ENCODE measurements at places on chromosomes 7 and 10.
A peak's percentile ranks its signal among the peaks of the same experiment; 100 is the strongest.

DNA sequence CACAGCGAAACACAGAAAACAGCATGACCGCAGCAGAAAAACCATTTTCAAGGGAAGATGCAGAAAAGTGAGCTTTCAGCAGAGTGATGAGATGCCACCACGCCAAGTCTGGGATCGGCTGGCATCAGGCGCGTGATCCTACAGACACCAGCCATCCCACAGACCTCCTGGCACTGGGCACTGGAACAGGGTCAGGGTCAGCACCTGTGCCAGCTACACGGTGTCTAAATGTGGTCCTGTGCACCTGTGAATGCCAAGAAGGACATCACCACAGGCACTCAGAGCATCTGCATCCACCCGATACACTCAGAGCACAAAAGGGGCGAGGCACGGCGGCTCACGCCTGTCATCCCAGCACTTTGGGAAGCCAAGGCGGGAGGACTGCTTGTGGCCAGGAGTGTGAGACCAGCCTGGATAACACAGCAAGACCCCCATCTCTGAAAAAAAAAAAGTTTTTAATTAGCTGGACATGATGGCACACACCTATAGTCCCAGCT is 31.5 kb downstream of the STK32C start:
- no peak for DNase-seq

GRCh38 chr7:36231406-36231805 is 78.4 kb downstream of the EEPD1 start:
- no peak for DNase-seq

GRCh38 chr10:3805201-3805790 is 20.3 kb upstream of the KLF6 start:
- DNase-seq, result peak; percentile 41

DNA sequence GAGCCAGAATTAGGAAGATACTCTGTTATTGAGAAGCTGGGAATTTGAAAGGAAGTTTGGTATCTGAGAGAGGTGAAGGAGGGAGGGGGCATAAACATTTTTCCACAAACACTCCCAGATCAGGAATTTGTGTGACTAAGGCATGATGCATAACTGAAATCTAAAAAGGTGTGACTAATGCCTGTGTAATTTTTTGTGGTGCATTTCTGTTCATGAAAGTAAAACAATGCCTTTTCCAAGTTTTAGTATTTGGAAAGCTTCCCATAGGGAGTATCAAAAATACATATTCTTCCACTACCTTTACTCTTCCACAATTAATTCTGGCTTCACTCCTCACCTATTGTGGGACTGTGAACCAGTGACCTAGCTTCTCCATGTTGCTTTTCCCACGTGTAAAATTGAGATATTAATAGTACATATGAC is 56.4 kb upstream of the CAV2 start:
- DNase-seq, result no peak

DNA sequence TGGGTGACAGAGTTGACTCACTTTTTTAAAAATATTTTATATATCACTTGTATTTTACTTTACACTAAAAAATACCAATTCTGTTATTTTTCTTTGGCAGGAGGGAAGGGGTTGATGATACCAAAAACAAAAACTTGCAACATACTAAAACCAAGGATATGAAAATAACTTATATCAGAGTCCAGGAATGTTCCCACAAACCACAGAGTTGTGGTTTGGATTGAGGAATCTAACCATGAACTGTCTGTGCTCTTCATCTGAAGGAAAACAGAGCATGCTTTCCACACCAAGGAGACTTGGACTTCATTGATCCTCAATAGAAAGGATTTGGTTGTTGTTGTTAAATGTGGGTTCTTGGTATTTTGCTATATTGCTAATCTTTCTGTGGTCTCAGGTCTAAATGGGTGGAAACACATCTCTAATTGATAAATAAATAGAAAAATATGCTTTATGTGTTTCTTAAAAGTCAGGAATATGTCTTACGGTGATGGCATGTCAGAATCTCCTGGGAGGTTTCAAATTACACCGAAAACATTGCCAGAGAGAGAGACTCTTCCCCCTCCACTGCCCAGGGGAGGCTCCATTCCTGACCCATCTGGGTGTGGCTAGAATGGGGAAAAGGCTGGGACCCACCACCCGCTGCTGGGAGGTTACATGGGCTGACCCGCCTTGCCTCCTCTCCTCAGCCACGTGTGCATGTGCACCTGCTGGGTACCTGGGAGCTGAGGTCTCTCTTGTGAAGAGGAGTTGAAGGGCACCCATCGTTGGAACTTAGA is 46.9 kb upstream of the STK17A start:
- no peak for DNase-seq

- no peak for DNase-seq
These were observed 7.4 kb downstream of the IMPDH1 start for GRCh38 chr7:128402356-128402755.

- no peak for DNase-seq
These were observed 952.6 kb downstream of the KCNMA1 start for GRCh38 chr10:76684968-76685367.

- no peak for DNase-seq
These were observed 83.9 kb downstream of the CHN2 start for GRCh38 chr7:29278337-29279069.

DNA sequence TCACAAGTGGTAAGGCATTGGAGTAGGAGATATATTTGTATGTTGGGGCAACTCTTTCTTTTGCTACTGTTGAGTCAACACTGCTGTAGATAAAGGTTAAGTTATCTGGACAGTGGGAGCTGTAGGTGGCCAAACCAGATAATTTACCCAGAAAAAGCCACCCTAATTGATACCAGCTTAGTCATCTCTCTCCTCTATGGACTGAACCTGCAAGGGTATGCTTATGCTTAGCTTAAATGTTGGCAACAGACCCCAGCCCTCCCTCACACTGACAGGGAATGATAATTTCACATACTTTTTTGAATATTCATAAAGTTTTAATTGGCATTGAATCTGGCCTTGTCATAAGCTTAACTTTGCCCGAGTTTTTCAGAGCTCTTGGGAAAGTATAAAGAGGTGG is 66.3 kb downstream of the CREB5 start:
- no peak for DNase-seq

DNA sequence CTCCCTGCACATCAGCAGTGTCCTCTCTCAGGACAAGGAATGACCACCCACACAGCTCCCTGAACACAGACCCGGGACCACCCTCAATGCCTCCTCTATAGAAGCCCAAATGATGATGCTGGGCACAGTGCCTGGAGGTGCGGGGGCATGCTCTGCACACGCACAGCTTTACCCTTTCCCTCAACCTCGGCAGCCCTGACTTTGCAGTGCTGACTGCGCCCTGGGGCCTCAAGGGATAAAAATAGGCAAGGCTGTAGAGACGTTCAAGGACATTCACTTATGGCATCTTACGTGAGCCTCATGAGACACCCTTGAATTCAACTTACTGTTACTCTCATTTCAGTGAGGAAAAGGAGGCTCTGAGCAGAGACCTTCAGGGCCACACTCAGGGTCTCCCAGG is 521.6 kb upstream of the MGMT start:
- no peak for DNase-seq

GRCh38 chr10:93290661-93291354 is 191.3 kb downstream of the MYOF start:
- DNase-seq, result no peak

- no peak for DNase-seq
These were observed 233.7 kb downstream of the PTEN start for GRCh38 chr10:88097092-88097516.

- DNase-seq, result no peak
These were observed 192.2 kb downstream of the SEMA3A start for GRCh38 chr7:84002348-84002747.

DNA sequence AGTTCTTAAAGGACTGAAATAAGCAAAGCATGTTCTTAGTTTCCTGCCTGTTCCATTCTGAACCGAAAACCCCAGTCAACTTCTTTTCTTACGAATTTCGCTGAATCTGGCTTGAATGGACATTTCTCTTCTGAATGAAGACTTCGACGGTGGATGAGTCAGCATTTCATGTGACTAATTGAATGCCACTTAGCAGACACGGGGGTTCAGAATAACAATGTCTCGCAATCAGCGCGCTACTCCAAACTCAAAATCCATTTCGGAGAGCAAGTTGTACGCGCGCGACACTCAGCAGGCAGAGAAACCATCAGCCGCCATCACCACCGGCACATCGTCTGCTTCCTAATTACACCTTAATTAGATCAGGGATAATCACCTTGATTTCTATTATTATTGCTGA is 239.0 kb upstream of the KLF6 start:
- no peak for DNase-seq
